ENCODE measurements at places on chromosomes 6 and 20. TPM values are rescaled to one million over a fixed set of nuclear protein-coding genes. Genes with fewer than 3 reads are reported as not detected.

Gene SRSF12
- not detected for total RNA-seq

Gene MED23
- 106 TPM for total RNA-seq

Gene DEFB132
- total RNA-seq: not detected

Gene ADA
- 14.4 TPM for total RNA-seq

Gene PRDM1
- 87.0 TPM for total RNA-seq

Gene CLPSL1
- total RNA-seq: not detected

Gene ABHD16B
- not detected for total RNA-seq

Gene PCMT1
- total RNA-seq: 34.6 TPM

Gene ERGIC3
- 217 TPM for total RNA-seq

Gene SESN1
- 84.1 TPM for total RNA-seq

Gene CRISP2
- not detected for total RNA-seq

Gene TSPO2
- total RNA-seq: not detected

Gene MACROD2
- 1.7 TPM for total RNA-seq

Gene PRSS16
- total RNA-seq: 0.42 TPM

Gene TXNDC5
- 31.5 TPM for total RNA-seq

Gene MUC22
- total RNA-seq: not detected

Gene RAD21L1
- total RNA-seq: 0.10 TPM

Gene COL19A1
- total RNA-seq: 9.1 TPM

Gene PPP1R3G
- 0.31 TPM for total RNA-seq

Gene NMBR
- total RNA-seq: not detected

Gene PRPH2
- not detected for total RNA-seq

Gene IPCEF1
- 73.5 TPM for total RNA-seq

Gene DEFB128
- total RNA-seq: not detected

Gene ADGRF4
- not detected for total RNA-seq

All from mononuclear cell (primary cell).